ENCODE measurements at places on chromosomes 16 and 17.

- no peak for DNase-seq
Measured at GRCh38 chr17:34542700-34543336, 36.6 kb upstream of the TMEM132E start.

GRCh38 chr17:48830840-48831548, at the start of gene CALCOCO2:
Gene CALCOCO2, plus strand, starts transcription at chr17:48831035. Its CDS starts 10,673 bp downstream, at chr17:48841708.
- DNase-seq = peak; percentile 96

DNA sequence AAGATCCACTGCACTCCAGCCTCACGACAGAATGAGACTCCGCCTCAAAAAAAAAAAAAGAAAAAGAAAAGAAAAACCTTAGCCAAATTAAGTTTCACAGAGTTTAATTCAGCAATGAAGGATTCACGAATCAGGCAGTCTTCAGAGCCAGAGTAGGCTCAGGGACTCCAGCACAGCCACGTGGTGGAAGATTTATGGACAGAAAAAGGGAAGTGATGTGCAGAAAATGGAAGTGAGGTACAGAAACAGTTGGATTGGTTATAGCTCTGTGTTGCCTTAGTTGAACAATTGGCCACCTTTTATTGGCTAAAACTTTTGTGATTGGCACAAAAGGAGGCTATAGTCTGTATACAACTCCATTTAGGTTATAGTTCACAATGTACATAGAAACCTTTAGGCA, 256.6 kb downstream of the HS3ST3B1 start:
- DNase-seq = no peak

GRCh38 chr17:41882756-41883155, 17.5 kb upstream of the KLHL11 start:
- DNase-seq = no peak

DNA sequence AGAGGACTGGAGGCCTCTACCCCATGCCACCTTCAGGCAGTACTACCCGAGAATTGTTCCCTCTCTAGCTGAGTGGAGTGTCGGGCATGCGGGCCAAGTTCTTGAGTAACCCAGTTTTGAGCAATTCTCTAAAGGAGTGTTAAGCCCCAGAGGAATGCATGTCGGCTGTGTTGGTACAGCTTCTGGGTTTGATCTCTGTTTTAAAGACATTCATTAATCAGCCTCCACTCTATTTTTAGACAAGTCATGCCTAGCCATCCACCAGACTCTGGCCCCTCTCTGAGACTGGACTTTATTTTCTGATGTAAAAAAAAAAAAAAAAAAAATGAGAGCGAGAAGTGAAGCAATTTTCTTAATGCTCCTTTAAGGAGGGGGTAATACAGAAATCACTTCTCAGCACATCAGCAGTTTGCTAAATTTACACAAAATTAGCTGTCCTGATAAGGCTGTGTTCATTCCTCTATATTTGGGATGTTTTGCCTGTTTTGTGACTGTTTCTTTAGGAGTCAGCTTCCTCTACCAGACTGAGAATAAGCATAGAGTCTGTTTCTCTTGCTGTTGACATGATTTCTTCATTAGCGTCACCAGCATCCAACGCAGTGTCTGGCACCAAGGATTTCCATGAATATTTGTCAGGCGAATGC, 88.7 kb downstream of the AXIN2 start:
- no peak for DNase-seq

- no peak for DNase-seq
Measured at GRCh38 chr16:53999841-54000240, 286.7 kb downstream of the IRX3 start.

DNA sequence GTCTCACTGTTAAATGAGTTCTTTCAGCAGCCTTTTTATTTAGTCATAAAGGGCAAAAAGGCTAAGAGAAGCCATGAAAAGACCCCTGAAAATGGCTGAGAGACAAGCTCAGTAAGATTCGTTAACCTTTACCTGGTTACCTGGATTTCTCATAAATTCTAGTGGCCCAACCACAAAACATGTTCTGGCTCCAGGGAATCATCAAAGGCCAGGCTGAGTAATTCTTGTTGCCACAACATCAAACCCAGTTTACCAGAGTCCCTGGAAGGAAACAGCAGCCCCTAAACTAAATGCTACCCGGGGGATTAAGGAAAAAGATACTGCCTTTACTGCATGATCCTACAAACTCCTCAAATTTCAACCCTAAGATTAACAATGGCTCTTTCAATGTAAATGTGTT, 15.8 kb downstream of the CYTH1 start:
- DNase-seq = no peak

GRCh38 chr16:86041215-86041614, 142.3 kb downstream of the IRF8 start:
- no peak for DNase-seq

DNA sequence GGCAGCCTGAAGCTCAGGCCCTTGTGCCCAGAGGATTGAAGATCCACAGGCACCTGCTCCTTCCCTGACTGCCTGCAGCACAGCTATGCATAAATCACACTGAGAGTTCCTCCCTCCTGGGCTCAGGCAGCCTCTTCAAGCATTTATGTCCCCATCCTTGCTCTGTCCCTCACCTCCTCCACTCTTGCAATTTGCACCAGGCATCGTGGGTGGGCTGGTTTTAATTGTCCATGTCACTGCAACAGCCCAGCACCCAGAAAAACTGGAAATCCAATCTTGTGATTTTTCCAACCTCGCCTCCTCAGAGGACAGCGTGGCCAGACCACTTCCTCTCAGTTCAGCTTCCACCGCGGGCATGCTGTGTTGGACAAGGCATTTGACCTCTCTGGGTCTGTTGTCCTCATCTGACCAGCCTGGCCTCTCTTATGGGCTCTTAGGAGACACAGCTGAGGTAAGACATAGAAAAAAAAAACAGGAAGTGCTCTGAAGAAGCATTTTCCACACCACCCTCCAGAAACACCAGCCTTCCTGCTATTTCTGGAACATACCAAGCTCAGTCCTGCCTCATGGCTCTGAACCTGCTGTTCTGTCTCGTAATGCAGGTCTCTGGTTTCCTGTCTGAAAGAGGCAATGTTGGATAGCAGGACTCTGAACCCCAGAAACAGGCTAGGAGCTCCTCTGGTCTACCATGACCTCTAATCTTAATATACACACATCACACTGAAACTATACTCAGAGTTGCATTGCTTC, 8.3 kb downstream of the TMEM114 start:
- no peak for DNase-seq

DNA sequence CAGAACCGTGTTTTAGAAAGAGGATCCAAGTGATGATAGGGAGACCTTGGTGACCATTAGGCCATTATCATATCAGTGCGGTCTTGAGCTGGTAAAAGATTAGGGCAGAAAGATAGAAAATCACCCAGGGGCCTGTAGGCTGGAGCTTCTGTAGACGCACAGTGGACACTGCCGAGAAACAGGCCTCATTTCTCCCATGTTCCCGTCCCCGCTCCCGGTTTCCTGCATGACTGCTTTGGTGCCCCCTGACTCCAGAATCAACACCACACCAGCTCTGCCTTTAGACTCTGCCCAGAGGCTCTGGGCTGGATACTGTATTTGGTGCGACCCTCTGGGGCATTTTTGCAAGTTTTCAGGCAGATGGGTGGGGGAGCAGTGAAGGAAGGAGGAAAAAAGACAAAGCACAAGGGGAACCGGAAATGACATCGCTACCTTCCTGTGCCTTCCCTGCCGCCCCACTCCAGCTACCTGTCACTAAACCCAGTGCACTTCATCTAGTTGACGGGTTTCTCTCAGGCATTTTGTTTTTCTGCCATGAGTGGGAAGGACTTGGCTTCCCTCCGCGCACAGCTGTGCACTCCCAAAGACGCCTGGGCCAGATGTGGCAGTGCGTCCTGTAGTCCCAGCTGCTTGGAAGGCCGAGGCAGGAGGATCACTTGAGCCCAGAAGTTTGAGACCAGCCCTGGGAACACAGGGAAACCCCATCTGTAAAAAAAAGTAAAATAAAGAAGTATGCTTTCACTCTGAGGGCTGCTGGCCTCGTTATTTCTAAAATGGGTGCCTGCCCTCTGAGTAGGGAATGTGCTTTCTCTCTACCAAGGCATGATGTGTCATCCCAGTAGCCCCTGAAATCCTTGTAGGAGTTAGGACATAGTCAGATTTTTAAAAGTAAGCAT, 214.1 kb downstream of the RPTOR start:
- no peak for DNase-seq

GRCh38 chr16:52721331-52721730, 174.4 kb upstream of the TOX3 start:
- DNase-seq = no peak

- no peak for DNase-seq
Measured at GRCh38 chr17:8421571-8421970, 14.1 kb upstream of the NDEL1 start.

- no peak for DNase-seq
Measured at GRCh38 chr16:83366228-83366627, 441.6 kb upstream of the HSBP1 start.

- DNase-seq = no peak
Measured at GRCh38 chr16:57514791-57515600, 21.4 kb downstream of the CCDC102A start.

- no peak for DNase-seq
Measured at GRCh38 chr16:50683689-50684374, 2.7 kb upstream of the SNX20 start.

- DNase-seq = no peak
Measured at GRCh38 chr17:4724650-4725049, 6.6 kb upstream of the MED11 start.

DNA sequence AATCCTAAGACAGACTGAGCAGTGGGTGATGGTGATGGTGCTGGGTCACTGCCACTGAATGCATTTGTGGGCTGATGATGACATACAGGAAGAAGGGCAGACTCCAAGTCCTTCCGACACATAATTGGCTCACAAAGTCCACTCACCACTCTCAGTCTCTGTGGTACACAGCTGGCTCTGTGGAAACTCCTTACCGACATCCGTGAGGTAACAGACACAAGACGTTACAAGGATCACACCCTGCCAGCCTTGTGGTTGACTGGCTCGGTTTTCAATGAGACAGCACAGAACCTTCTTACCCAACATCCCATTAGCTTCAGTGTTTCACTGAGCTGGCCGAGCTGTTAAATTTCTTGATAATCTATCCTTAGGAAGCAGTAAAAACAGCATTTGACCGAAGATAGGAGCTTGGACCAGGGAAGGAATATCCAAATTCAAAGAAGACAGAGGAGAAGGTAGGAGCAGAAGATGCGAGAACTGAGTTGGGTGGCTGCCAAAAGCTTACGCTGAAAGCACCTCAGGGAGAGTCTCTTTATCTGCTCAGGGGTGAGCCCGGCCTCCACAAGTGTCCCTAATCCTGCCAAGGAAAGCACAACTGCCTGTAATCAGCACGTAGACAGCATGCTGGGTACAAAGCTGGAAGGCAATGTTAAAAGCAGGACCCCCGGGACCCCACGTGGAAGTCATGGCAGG, 5.5 kb upstream of the MXRA7 start:
- no peak for DNase-seq

DNA sequence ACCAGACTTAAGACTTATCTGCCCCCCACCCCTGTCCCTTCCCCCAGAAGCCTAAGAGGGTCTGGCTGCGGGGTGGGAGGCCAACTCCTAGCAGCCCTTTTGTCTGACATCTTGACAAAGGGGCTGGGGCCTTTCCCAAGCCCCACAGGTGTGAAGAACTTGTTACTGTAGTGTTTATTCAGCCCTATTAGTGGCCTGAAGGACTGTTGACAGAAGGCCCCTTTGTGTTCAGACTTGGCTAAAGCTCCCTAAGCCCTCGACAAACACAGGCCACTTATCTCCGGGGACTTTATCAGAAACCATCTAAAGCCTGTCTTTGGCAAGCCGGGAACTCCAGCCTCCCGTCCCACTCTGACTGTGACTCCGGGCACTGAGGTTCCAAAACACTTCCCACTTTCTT, 129.8 kb downstream of the NTN1 start:
- no peak for DNase-seq

- DNase-seq = no peak
Measured at GRCh38 chr17:42111871-42112551, 503 bp downstream of the DHX58 start.

DNA sequence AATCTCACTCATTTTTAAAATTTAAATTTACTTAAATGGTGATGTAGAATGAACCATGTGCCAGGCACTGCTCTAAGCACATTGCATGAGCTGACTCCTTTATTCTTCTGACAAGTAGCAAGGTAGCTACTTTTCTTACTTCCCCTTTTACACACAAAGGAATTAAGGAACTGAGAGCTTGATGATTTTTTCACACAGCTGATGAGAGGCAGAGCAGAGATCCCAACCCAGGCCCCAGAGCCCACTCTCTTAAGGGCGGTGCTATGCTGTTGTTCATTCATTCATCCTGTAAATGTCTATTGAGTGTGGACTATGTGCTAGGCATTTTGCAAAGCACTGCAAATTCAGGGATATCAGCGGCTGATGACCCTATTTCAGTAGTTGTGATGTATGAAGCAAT, 17.9 kb downstream of the SEC14L5 start:
- no peak for DNase-seq

DNA sequence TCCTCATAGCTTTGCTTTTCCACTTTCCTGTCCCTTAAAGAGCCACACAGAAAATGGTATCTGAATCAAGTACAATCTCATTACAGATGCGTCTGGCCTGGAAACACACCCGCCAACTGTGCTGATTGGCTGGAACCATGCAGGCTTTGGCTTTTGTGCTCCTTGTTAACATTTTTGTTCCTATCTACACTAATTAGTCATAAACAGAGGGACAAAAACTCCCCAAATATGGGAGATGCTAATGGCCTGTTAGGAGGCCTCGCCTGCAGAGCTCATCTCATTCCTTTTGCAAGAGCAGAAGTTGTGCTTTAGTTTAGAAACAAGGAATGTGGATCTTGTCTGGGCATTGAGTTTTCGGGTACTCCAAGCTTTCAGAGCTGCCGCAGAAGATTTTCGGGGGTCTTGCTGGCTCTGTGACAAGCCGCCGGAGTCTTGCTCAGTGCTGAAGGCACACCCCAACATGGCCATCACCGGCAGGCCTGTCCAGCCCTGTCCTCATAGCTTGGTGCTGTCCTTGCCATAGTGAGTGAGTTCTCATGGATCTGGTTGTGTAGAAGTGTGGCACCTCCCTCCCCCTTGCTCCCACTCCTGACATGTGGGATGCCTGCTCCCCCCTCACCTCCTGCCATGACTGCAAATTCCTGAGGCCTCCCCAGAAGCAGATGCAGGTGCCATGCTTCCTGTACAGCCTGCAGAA, 69.8 kb downstream of the METRNL start:
- DNase-seq = peak; percentile 48

GRCh38 chr16:1305823-1306222, 3.6 kb upstream of the UBE2I start:
- no peak for DNase-seq

DNA sequence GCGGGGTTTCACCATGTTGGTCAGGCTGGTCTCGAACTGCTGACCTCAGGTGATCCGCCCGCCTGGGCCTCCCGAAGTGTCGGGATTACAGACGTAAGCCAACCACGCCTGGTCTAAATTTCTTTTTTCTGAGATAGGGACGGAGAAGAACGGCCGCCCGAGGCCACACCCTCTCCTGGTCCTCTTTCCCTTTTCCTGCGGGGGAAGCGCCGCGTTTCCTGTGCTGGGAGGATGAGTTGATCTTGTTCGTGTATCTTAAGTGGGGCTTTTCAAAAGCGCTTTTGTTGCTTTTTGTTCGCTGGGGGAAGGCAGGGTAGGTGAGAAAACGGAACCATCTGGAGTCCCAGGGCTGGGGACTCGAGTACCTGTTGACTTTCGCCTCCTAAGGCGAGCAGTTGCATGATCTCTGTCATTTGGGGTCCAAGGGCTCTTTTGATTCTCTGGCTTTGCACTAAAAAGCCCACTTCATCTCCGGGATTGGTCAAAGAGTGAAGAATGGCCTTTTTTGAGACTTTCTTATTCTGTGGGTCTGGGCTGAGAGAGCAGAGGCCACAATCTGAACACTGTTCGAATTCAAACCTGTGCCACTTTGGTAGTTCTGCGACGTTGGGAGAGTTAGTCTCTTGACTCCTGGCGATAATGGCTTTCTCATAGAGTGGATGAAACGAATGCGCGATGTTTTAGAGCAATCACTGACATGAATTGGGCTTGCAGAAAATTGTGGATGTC, 1.3 kb downstream of the FUS start:
- no peak for DNase-seq
